WTC11 (cell line): ENCODE measurements at places on chromosomes 12 and 14. TPM values are rescaled to one million over a fixed set of nuclear protein-coding genes. Genes with fewer than 3 reads are reported as not detected.
A peak's percentile ranks its signal among the peaks of the same experiment; 100 is the strongest.

DNA sequence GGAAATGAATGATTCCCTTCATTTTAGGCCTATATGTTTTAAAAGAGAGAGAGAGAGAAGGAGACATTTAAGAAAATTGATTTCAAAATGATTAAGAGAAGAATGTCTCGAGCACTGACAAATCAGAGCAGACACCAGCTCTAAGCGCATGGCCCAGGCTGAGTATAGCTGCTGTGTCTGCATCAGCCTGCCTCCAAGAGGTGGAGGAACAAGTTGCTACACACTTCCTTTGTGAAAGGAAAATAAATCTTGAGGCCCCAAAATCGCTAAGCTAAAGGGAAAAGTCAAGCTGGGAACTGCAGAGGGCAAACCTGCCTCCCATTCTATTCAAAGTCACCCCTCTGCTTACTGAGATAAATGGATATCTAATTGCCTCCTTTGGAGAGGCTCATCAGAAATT lies 728.7 kb upstream of the TMEM132C start:
- no peaks in the 10 kb centered on the region; the same call in 1 of the 2 replicates for H3K27me3 ChIP-seq
- DNase-seq: no peak
- peaks cover 11% of the 10 kb centered on the region for H3K36me3 ChIP-seq
- no peak overlapping the region for H3K4me3 ChIP-seq
- peaks cover 28% of the 10 kb centered on the region for H3K4me1 ChIP-seq

- no peaks in the 10 kb centered on the region for H3K27me3 ChIP-seq
- H3K36me3 ChIP-seq: no peaks in the 10 kb centered on the region; the same call in 1 of the 2 replicates
- DNase-seq: no peak
- no peaks in the 10 kb centered on the region for H3K4me1 ChIP-seq
- no peak overlapping the region for H3K27ac ChIP-seq
- H3K4me3 ChIP-seq: no peak overlapping the region
These were observed 75.5 kb upstream of the RERGL start for GRCh38 chr12:18165422-18165871.

Gene SPPL3
- total RNA-seq: 32.5 to 35.5 TPM (median 33.8 TPM) in 3 replicates

Gene GDF3
- 34.4 to 42.0 TPM (median 38.2 TPM) in 3 replicates for total RNA-seq

GRCh38 chr14:49999826-50000379 lies 107.0 kb downstream of the ARF6 start:
- H3K27me3 ChIP-seq: peaks cover 32% of the 10 kb centered on the region
- no peaks in the 10 kb centered on the region for H3K36me3 ChIP-seq
- no peak overlapping the region for H3K27ac ChIP-seq

Gene PTMS
- total RNA-seq: 370 to 539 TPM (median 525 TPM) in 3 replicates

GRCh38 chr12:121465921-121466793 lies 66.2 kb downstream of the RNF34 start:
- peaks cover 36% of the 10 kb centered on the region for H3K4me1 ChIP-seq
- peak overlapping the region; percentile 32; the same call in 1 of the 2 replicates for H3K27ac ChIP-seq
- H3K27me3 ChIP-seq: no peaks in the 10 kb centered on the region
- no peak for DNase-seq

Gene TTC5
- total RNA-seq: 15.9 to 19.2 TPM (median 18.1 TPM) in 3 replicates

DNA sequence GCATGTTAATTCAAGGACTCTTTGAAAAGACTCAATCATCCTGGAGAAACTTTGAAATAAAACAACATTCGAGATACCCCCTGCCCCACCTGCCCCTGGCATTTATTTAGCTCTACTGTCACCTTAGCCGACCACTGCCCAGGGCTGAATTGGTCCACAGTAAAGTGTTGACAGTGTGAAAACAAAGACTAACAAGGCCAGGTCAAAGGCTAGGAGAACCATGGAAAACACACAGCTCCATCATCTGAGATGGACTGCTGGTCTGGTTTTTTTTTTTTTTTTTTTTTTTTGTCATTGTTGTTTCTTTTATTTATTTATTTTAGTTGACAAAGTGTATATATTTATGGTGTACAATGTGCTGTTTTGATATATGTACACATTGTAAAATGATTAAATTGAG lies 25.7 kb downstream of the GSTZ1 start:
- H3K27ac ChIP-seq: no peak overlapping the region
- H3K4me3 ChIP-seq: no peak overlapping the region
- H3K4me1 ChIP-seq: peaks cover 25% of the 10 kb centered on the region
- H3K27me3 ChIP-seq: no peaks in the 10 kb centered on the region
- no peak for DNase-seq
- peaks cover 14% of the 10 kb centered on the region for H3K36me3 ChIP-seq

Gene NTF3
- total RNA-seq: 1.2 to 1.5 TPM (median 1.3 TPM) in 3 replicates

GRCh38 chr14:67068251-67068650 lies 121.0 kb upstream of the GARIN2 start:
- peaks cover 12% of the 10 kb centered on the region for H3K4me1 ChIP-seq
- no peak for DNase-seq
- H3K36me3 ChIP-seq: peaks cover 13% of the 10 kb centered on the region
- no peaks in the 10 kb centered on the region for H3K27me3 ChIP-seq
- H3K27ac ChIP-seq: no peak overlapping the region; the same call in 1 of the 2 replicates

GRCh38 chr12:58285551-58285950 lies 344.2 kb downstream of the ATP23 start:
- H3K27ac ChIP-seq: no peak overlapping the region
- H3K36me3 ChIP-seq: peaks cover 13% of the 10 kb centered on the region
- H3K4me3 ChIP-seq: no peak overlapping the region
- no peaks in the 10 kb centered on the region for H3K27me3 ChIP-seq

Gene VRTN
- 106 to 130 TPM (median 128 TPM) in 3 replicates for total RNA-seq

Gene CLEC9A
- not detected in 3 replicates for total RNA-seq

DNA sequence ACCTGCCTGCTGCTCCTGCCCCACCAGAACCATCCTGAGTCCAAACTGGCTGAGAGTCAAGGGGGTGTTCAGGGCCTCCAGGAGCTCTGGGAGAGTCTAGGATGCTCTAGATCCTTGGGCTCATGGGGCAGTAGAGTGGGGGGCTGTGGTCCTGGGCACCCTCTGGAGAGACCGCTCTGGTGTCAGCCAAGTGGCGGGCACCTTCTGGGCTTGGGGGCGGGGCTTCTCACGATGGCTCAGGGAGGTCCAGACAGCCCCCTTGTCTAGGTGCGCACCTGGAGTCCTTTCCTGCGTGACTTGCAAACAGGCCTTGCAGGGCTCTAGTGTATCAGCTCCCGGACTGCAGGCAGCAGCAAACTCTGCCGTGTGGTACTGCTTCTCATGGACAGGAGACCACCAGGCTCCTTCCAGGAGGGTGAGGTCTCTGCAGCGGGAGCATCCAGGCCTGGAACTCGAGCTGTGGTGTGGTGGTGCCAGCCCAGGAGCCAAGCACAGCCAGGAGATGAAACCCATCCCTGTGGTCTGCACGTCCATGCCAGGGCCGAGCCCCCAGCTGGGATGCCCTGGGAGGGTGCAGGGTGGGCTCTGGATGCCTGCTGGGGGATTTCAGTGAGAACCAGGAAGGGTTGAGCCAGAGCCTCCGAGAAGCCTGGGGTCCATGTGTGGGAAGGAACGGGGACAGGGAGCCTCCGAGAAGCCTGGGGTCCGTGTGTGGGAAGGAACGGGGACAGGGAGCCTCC lies 15.0 kb downstream of the PACS2 start:
- no peak overlapping the region for H3K4me3 ChIP-seq
- H3K27me3 ChIP-seq: no peaks in the 10 kb centered on the region
- H3K4me1 ChIP-seq: peaks cover 56% of the 10 kb centered on the region

- H3K4me3 ChIP-seq: no peak overlapping the region
- no peaks in the 10 kb centered on the region for H3K36me3 ChIP-seq
- DNase-seq: no peak
- H3K27me3 ChIP-seq: peaks cover 5% of the 10 kb centered on the region; the same call in 1 of the 2 replicates
- no peak overlapping the region for H3K27ac ChIP-seq
- H3K4me1 ChIP-seq: peaks cover under 1% of the 10 kb centered on the region; the same call in 1 of the 2 replicates
These were observed 871 bp upstream of the KRT83 start for GRCh38 chr12:52322069-52322468.

Gene RNASE3
- not detected in 3 replicates for total RNA-seq

DNA sequence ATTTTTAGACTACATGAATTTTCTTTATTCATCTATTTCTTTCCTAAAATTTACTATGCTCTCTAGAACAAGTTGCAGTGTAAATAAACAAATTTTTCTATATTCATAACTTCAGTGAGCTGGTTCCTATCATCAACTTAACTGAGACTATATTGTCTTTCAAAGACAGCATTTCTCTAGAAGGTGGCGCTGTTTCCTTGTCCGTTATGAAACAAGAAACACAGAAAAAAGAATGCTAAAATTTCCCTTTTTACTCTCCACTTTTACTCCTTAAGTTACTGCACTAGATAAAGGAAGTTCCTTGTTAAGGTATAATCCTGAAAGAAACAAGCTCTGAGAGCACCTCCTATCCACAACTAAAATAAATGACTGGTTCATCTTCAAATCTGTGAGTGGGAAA lies 8.2 kb upstream of the CLEC2A start:
- H3K4me3 ChIP-seq: no peak overlapping the region
- H3K27ac ChIP-seq: no peak overlapping the region
- DNase-seq: no peak
- peaks cover 6% of the 10 kb centered on the region for H3K4me1 ChIP-seq
- H3K27me3 ChIP-seq: peaks cover 10% of the 10 kb centered on the region

Gene KRT71
- total RNA-seq: not detected in 3 replicates

Gene PLXNC1
- 1.4 to 3.1 TPM (median 2.0 TPM) in 3 replicates for total RNA-seq

- DNase-seq: no peak
- no peak overlapping the region for H3K4me3 ChIP-seq
- H3K36me3 ChIP-seq: peaks cover 66% of the 10 kb centered on the region
- H3K27ac ChIP-seq: no peak overlapping the region
- H3K27me3 ChIP-seq: peaks cover 8% of the 10 kb centered on the region
These were observed 372.8 kb downstream of the TMEM132D start for GRCh38 chr12:129530984-129531383.

DNA sequence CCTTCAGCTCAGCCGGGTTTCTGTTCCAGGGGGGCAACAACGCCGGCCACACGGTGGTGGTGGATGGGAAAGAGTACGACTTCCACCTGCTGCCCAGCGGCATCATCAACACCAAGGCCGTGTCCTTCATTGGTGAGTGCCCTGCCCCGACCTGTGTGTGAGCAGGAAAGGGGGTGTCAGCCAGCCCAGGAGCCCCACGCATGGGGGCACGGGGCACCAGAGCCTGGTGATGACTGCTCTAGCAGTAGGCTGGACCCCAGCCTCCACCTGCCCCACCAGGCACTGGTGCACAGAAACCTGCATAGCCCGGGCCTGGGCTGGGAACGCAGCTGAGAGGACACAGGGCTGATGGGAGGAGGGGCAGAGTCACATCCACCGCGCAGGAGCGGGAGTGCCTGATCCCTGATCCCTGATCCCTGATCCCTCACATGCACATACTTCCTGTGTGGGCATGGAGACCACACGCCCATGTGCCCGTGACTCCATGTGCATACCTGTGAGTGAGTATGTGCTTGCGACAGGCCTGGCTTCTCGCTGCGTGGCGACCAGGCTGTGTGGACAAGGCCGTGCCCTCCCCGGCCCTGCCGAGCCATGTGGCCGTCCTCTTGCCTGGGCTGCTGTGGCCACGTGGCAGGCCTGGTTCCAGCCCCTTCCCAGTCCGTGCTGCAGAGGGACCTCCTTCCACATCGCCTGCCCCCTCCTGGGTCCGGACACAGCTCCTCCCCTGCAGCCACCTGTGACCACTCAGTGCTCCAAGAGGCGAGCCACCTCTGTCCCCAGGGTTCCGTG lies 11.2 kb downstream of the ADSS1 start:
- H3K36me3 ChIP-seq: peaks cover 2% of the 10 kb centered on the region; the same call in 1 of the 2 replicates
- H3K27ac ChIP-seq: peak overlapping the region; percentile 67; the same call in 1 of the 2 replicates
- no peak for DNase-seq

Gene FOXG1
- 0.09 to 0.18 TPM (median 0.16 TPM) in 3 replicates for total RNA-seq

- H3K27me3 ChIP-seq: no peaks in the 10 kb centered on the region
- DNase-seq: no peak
- no peak overlapping the region for H3K27ac ChIP-seq
- no peak overlapping the region for H3K4me3 ChIP-seq
- H3K4me1 ChIP-seq: peaks cover under 1% of the 10 kb centered on the region
These were observed 76.3 kb downstream of the SCFD1 start for GRCh38 chr14:30698463-30698862.

DNA sequence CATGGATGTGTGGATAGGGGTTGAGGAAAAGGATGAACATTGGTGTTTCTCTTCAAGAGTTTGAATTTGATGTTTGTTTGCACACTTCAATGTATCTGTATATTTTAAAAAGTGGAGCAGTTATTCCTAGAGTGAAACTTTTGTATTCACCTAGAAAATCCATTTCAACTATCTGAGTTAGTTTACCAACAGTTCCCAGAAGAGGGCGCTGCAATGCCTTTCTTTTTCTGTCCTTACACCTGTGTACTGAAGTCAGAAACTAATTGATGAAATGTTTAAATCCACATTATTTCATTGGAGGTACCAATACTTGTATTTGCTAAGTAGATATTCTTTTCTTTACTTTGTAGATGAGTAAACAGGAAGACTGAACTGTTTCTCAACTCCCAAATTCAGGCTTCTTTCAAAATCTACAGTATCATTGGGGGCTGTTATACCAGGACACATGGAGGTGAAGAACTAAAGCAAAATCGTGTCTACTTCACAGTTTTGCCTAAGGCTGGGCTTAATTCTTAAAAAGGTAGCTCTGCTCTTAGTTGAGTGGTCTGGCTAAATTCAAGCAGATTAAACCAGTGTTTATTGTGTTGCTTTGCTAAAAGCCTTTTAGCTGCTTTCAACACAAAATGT lies 26.6 kb upstream of the KLRB1 start:
- H3K4me3 ChIP-seq: no peak overlapping the region
- DNase-seq: peak; percentile 61
- peaks cover 43% of the 10 kb centered on the region for H3K36me3 ChIP-seq
- no peak overlapping the region for H3K27ac ChIP-seq
- no peaks in the 10 kb centered on the region; the same call in 1 of the 2 replicates for H3K27me3 ChIP-seq
- no peaks in the 10 kb centered on the region for H3K4me1 ChIP-seq

Gene CPNE8
- 4.9 to 8.3 TPM (median 7.2 TPM) in 3 replicates for total RNA-seq
